Erythroblast (primary cell): ENCODE measurements at places on chromosomes 13 and 19.

DNA sequence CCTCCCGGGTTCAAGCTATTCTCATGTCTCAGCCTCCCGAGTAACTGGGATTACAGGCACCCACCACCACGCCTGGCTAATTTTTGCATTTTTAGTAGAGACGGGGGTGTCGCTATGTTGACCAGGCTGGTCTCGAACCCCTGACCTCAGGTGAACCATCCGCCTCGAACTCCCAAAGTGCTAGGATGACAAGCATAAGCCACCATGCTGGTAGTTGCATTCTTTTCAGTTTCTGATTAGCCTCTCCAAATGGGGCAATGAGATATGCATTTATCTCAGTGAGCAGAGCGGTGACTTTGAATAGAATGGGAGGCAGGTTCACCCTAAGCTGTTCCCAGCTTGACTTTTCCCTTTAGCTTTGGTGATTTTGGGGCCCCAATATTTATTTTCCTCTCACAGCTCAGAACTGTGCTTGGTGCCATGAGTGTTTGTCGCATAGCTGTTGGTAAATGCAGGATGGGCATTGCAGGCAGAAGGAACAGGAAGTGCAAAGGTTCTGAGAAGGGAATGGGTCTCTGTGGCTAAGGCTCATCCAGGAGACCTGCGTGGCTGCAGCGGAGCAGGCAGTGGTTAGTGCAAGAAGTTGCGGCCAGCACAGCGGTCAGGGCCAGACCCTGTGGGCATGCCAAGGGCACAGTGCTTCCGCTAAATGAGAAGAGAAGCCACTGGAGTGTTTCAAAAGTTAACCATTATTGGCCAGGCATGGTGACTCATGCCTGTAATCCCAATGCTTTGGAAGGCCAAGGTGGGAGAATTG lies 20.7 kb downstream of the LYPD3 start:
- DNase-seq, result peak; percentile 72

DNA sequence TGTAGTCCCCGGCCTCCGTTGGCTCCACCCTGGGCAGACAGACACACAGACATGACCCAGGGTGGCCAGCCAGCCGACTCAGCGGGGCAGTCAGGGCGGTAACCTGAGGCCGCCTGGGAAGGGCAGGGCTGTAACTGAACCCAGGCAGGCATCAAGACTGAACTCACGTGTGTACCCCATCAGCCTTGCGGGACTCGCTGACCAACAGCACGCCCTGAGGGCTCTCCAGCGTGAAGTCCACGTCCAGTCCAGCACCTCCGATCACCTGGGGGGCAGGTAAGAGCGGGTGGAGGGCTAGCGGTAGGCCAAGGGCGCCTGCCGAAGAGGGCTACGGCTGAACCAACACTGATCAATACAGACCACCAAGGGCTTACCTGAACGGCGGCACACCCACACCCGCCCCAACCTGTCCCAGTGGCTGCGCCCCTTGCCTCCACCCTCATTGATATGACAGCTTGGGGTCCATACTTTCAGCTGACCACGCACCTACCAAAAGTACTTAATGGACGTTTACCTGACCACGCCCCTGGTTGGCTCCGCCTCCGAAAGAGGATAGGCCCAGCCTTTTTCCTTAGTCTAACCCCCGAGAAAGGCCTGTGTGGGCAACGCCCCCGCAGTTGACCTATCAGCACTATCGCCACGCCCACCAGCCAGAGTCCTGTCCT lies 791 bp downstream of the TMED1 start:
- DNase-seq, result no peak

DNA sequence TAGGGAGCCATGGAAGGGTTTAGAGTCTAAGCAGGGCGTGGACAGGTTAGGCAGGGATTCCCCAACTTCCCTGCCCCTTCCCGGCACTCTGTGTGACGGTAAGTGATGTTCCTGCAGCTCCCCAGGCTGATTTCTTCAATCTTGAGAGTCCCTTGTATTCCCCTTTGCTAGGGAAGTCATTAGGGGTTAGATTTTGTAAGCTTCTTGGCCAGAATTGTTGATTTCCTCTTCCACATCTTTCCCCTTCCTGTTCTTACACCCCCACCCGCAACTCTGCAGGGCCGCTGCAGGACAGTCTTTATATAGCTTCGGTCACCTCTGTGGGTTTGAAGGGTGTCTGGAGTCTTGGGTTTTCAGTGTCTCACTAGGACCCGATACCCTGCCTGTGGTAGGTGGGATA lies 10.6 kb upstream of the ADGRE1 start:
- DNase-seq, result no peak

DNA sequence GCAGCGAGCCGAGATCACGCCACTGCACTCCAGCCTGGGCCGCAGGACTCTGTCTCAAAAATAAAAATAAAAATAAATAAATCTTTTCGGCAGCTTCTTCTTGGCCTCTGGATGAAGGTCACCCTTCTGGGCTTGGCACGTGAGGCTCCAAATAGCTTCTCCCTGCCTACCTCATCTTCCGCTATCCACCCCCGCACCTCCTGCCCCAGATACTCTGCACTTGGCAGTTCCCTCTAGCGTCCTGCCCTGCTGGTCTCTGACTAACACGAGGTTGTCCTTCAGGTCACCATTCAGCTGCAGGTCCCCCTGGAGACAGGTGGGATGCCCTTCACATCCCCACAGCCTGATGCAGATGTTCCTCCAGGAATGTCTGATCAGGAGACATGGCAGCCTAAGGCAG lies 8.5 kb upstream of the CCL25 start:
- DNase-seq, result no peak

GRCh38 chr13:65499256-65499655 lies 1730.9 kb downstream of the PCDH9 start:
- DNase-seq, result no peak

GRCh38 chr13:51856027-51856736 lies 5.6 kb upstream of the CCDC70 start:
- no peak for DNase-seq

DNA sequence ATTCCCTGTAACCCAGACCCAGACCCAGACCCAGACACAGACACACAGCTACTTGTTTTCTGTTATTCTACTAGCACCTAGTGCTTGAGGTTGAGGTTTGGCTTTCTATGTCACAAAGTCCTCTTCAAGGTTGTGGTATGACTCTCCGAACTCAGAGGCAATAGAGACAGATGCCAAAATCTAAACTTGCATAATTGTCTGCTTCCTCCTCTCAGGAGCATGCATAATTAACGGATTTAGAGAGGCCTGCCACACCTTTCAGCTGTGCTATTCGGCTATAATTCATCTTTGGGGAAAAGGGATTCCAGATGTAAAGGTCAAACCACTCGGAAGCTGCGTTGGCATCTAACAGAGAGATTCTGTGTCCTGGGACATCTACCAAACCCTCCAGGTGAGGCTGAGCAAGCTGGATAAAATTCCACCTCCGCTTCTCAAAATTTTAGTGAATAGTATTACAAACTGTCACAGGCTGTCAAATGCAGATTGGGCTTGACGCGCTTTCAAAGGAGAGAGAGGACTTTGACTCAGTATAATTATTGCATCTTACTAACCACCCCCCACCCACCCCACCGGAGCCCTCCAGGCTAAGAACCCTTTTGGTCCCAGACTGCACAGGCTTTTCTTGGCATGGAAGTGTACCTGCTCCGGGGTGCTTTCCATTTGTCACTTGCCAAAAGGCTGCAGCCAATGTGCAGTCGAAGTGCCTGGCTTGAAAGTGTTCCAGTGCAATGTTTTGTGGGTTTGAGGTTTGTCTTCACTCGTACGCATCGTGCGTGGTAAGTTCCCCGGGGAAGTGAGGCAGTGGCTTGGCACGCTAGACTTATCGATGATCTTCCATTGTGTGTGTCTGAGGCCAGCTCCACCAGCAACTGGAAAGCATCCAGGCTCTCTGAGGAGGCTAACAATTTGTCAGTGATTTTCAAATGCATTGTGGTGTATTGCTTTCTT lies 194.1 kb downstream of the TDRD3 start:
- DNase-seq, result no peak

- DNase-seq, result no peak
Measured at GRCh38 chr13:106314417-106314816, 221.0 kb downstream of the EFNB2 start.

DNA sequence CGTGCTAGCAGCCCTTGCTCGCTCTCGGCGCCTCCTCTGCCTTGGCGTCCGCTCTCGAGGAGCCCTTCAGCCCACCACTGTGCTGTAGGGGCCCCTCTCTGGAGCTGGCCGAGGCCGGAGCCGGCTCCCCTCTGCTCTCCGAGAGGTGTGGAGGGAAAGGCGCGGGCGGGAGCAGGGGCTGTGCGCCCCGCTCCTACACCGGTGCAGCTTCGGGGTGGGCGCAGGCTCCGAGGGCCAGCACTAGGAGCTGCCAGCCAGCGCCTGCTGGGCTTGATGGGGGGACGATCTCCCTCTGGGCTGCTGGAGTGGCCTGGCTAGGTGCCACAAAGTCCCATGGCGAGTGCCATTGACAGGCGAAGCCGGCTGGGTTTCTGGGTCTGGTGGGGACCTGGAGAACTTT lies 365.5 kb downstream of the SLITRK1 start:
- DNase-seq, result no peak

GRCh38 chr19:55279340-55279739 lies 570 bp downstream of the HSPBP1 start:
- DNase-seq, result no peak

- no peak for DNase-seq
Measured at GRCh38 chr13:62837895-62838294, 1422.2 kb upstream of the PCDH20 start.

DNA sequence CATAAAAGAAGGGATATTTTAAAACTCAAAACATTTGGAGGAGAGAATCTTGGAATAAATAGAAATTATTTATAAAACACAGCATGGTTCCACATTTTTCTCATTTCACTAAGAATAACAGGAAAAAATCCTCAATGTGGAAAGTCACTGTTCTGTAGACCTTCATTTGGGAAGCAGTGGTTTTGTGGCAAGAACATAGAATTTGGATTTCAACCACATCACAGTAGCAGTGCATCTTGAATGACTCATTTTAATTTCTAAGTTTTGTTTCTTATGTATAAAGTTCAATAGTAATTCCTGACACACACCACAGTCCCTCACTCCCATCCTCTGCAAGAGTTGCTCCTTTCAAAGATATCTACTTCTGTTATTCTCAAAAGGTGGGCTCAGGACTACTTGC lies 264.0 kb downstream of the ENOX1 start:
- no peak for DNase-seq

DNA sequence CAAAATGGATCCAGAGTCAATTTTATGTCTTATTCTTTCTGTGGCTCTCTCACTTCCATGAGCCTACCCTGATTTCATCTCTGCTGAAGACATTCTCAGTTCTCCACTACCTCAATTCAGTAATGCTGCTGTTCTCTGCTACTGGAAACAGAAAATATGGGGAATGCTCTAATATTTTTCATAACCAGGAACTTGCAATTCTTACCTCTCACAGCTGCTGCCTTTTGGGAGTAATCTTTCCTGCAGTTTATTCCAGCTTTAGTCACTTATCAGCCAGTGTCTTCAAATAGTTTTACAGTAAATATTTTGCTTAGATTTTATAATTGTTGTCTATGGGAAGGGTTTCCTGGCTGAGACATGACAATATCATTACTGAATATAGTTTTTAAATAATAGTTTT lies 145.1 kb upstream of the UFM1 start:
- DNase-seq, result no peak

- peak; percentile 88 for DNase-seq
Measured at GRCh38 chr19:19053508-19054314, 10.1 kb upstream of the SLC25A42 start.

- no peak for DNase-seq
Measured at GRCh38 chr13:76330761-76331160, 555.4 kb downstream of the KCTD12 start.

- DNase-seq, result peak; percentile 58
Measured at GRCh38 chr19:44582581-44583265, 30.6 kb upstream of the IGSF23 start.
